Stimulated activated CD8-positive, alpha-beta memory T cell treated with anti-CD3 and anti-CD28 coated beads, Interleukin-7, amount 100 ng/mL, for 1 hour (primary cell): ENCODE measurements at places on chromosomes 16 and 17.

DNA sequence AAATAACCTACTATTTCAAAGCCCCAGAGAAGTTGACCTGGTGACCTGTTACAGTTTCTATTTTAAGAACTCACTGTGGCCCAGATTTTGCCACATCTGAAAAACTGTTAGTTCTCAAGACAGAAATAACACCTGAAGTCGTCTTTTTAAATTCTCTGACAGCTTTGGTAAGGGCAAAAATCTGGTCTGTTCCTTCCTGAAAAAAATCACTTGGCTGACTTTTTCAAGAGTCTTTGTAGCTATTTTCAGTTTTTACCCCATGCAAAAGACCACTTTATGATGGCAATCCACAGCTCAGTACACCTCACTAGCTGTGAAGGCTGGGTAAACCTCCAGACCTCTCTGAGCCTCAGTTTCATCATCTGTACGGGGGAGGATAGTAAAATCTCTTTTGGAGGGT, 60.7 kb upstream of the SREBF1 start:
- no peak for DNase-seq

DNA sequence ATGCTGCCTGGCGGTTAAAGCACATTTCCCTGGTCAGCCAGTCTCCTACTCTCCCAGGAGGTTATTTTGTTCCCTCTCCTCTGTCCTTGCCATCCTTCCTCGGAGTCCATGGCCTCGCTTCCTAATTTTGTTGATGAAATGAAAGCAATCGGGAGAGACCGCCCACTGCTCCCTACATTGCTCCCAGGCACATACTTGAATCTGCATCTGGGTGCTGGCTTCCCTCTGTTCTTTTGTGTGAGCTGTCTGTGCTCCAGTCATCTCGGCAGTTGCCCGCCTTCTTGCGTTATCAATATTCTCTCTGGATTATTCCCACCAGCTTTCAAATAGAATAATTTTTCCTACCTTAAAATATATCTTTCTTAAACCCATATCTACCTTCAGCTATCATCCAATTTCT, 11.1 kb downstream of the KRT23 start:
- DNase-seq: no peak

DNA sequence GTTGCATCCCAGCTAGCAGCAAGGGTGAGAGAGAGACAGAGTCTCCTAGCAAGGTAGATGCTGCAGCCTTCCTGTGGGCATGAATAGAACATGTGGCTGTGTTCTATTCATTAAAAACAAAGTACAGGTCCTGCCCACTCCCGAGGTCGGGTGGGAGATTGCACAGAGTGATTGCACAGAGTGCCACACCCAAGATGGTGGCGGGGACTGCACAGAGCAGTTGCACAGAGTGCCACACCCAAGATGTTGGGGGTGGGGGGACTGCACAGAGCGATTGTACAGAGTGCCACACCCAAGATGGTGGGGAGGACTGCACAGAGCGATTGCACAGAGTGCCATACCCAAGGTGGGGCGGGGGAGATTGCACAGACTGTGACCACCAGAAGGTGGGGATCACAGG, 410.8 kb upstream of the EEF2KMT start:
- DNase-seq: no peak

GRCh38 chr16:88796278-88796677, 7.3 kb upstream of the CDT1 start:
- DNase-seq: no peak

- DNase-seq: no peak
These were observed 25.7 kb downstream of the TRPV2 start for GRCh38 chr17:16440901-16441629.

DNA sequence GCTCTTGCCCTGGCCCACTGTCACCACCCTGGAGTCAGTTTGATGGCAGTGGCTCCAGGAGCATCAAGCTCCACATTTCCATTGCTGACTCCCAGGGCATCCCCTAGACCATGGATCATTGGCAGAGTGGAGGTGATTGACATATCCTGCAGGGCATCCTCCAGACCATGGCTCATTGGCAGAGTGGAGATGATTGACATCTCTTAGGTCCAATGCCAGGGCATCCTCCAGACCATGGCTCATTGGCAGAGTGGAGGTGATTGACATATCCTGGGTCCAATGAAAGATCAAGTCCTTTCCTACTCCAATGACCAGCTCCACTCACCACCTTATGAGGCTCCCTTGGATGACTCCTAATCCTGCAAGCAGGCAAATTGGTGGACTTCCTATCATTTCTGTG, 174.3 kb upstream of the NLRP1 start:
- no peak for DNase-seq

DNA sequence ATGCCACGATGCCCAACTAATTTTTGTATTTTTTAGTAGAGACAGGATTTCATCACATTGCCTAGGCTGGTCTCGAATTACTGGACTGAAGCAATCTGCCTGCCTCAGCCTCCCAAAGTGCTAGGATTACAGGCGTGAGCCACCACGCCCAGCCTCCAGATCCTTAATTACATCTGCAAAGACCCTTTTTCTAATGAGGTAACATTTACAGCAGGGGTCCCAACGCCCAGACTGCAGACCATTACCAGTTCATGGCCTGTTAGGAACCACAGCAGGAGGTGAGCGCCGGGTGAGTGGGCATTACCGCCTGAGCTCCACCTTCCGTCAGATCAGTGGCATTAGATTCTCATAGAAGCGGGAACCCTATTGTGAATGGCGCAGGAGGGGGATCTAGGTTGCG, 4.0 kb upstream of the RAB11FIP4 start:
- no peak for DNase-seq

- DNase-seq: no peak
These were observed 17.9 kb downstream of the C1QTNF1 start for GRCh38 chr17:79041723-79042420.

DNA sequence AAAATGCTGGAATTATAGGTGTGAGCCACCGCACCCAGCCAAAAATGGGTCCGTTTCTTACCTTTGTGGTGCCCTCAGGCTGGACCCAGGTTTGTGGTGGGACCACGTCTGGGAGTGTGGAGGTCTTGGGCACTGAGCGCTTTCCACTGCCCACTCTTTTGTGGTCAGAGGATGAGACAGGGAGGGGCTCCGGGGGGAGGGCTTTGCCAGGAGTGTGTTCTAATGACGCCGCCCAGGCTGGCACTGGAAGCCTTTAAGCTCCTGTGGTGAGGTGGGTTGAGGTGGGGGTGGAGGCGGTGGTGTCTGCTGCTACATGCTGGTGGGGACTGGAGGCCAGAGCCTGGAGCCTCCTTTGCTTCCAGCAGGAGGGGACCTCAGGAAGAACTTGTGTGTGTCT, 12.8 kb upstream of the ADCY7 start:
- no peak for DNase-seq

GRCh38 chr17:36813957-36814563, 123.2 kb upstream of the LHX1 start:
- no peak for DNase-seq

GRCh38 chr17:41042953-41043352, 1.7 kb upstream of the KRTAP1-1 start:
- DNase-seq: no peak

- no peak for DNase-seq
These were observed 19.8 kb upstream of the ANKRD40CL start for GRCh38 chr17:50787106-50787505.

GRCh38 chr17:19005137-19005773, 691 bp upstream of the FAM83G start:
- DNase-seq: no peak

DNA sequence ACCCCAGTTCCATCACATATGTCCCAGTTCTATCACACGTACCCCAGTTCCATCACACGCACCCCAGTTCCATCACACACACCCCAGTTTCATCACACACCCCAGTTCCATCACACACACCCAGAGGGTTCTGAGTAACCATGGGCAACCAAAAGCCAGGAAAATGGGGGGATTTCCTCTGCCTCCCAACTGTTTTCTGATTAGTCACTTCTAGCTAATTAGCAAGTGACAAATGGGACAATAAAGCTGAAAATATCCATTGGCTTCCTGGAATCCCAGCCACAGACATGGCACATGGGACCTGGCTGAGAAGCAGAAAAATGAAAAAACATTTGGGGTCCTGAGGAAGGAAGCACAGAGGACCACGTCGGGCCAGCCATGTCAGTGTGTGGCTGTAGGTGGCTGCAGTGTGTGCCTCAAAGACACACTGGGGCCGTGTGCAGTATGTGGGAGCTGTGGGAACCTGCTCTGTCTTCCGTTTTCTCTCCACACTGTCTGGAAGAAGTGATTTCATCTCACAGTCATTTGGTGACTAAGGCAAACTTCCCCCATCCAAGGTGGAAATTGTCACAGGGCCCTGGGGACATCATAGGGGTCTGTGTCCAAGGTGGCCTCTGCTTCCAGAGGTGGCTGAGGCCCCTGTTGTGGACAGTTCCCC, 106.7 kb downstream of the CMIP start:
- no peak for DNase-seq
